ENCODE measurements at places on chromosomes 16 and 17. TPM values are rescaled to one million over a fixed set of nuclear protein-coding genes. Genes with fewer than 3 reads are reported as not detected.

- DNase-seq = no peak
Measured at GRCh38 chr16:1540556-1540855, 7.0 kb downstream of the TMEM204 start.

CTRL gene
- 3.9 TPM for total RNA-seq

SCARF1 gene
- 3.2 TPM for total RNA-seq

PROCA1 gene
- total RNA-seq = 5.0 TPM

GRCh38 chr17:1606352-1606985, 22.2 kb downstream of the SLC43A2 start:
- peak; percentile 73 for DNase-seq

DNA sequence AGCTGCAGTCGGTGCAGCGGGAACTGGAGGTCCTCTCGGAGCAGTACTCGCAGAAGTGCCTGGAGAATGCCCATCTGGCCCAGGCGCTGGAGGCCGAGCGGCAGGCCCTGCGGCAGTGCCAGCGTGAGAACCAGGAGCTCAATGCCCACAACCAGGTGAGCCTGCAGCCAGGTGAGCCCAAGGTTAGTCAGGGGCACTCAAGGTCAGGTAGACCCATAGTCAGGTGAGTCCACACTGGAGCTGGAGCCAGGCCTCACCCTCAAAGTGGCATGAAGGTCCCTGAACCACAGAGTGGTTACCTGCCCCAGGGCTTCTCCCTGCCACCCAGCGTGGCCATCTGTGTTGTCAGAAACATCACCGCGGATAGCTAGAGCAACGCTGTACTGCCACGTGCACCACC, 32.2 kb downstream of the PLD6 start:
- no peak for DNase-seq

PRKCA gene
- total RNA-seq = 87.9 TPM

DNA sequence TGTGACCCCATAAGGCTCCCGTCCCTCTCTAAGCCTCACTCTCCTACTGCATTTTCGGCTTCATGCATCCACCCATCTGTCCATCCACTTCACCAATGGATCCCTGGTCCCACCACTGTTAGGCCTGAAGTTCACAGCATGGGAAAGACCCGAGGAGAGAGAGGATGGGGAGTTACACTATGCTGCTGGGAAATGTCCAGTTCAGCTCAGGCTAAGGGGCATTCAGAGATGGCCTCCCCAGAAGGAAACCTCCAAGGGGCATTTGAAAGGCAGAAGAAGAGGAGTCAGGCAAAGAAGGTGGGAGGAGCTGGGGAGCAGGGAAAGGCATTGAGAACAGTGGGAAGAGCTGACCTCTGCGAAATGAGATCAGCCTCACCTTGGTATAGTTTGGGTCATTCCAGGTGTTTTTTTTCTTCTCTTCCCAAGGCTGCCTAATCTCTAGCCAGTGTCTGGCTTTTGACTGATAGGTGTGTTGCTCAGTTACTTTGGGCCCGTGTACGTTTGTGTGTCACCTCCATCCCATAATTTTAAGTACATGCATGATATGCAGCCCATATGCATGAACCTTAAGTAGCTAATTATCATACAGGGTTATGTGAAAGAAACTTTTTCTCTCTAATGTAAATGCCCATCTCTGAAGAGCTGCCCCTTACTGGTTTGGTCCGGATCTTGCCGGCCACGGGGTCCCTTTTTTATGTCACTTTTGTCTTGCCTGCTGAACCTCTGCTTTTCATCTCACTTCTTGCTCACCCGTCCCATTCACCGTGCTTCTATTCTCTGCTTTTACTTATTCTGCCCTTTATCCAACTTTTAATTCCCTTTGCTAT, 11.6 kb upstream of the DRC7 start:
- no peak for DNase-seq

SLC35G6 gene
- total RNA-seq = not detected

GRCh38 chr16:28063591-28064061, at the start of gene GSG1L:
TSS of gene GSG1L (minus strand) at chr16:28063714. CDS start at chr16:28063424, 290 bp downstream.
- DNase-seq = no peak

CCL16 gene
- total RNA-seq = not detected

GRCh38 chr16:65988024-65988595, 378.4 kb upstream of the CDH5 start:
- DNase-seq = no peak

E4F1 gene
- total RNA-seq = 21.1 TPM

All from activated CD8-positive, alpha-beta T cell treated with anti-CD3 and anti-CD28 coated beads for 36 hours (primary cell).